ENCODE measurements at places on chromosomes 6 and 20.

DNA sequence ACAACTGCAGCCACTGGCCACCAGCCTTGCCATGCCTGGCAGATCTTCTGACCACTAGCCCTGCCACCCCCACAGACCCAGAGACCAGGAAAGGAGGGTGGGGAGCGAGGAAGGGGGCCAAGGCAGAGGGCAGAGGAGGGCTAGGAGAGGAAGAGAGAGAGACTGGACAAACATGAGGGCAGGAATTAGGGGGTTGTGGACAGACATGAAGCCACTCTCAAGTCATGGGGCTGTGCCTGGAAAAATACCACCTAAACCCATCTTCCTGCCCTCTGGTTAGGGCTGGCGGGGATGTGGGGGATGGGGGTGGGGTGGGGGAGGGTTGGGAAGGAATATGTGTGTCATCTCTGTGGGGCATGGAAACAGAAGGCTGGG, 1.4 kb upstream of the SLC29A1 start:
- DNase-seq, result no peak

DNA sequence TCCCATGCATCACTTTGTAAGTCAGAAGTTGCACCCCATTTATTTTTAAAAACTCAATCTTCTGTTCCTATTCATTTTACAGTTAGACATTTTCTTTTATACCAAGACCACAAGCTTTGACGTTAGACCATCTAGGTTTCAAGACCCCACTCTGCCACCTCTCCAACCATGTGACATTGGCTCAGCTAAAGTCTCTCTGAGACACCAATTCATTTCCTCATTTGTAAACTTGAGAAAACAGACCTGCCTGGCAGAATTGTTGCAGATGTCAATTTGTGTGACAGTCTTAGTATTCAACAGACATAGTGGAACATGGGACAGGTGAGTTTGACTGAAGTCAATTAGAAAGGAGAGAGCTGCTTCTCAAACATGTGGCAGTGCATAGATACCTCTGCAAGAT, 55.6 kb upstream of the CSE1L start:
- no peak for DNase-seq

DNA sequence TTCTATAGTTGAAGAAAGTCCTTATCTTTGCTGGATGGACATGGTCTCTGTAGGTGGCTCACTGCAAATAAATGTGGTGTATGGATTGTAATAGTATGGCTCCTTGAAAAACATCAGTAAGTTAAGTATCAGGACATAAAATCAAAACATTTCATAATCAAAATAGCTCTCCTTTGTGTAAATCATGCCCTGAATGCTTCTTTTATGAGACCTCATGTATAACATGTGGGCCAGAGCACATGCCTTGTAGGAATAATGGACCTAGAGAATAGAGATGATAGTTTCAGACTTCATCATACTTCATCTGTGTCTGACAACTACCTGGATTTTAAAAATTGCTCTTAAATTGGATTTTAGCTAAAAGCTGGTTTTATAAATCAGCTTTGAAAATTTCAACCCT, 159.9 kb downstream of the ASCC3 start:
- DNase-seq, result no peak

GRCh38 chr6:35679399-35679798, 9.3 kb downstream of the FKBP5 start:
- no peak for DNase-seq

DNA sequence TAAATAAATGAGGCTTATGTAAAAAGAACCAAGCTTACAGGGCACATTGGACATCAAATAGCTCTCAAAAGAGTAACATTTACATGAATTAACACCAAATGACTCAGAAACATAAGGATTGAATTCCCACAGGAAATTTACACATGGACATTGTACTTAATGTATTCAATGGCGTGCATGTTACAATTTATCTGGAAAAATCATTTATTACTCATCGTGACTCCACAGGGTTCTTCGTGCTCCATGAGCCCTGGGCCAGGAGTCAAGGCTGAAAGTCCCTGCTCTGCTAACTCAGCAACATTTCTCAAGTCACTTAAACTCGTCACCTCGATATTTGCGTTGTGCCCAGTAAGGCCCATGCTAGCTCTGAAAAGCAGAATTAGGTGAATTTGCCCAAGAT, 158.5 kb downstream of the PHACTR1 start:
- no peak for DNase-seq

GRCh38 chr20:44245977-44246376, 1.1 kb upstream of the GDAP1L1 start:
- DNase-seq, result no peak

GRCh38 chr6:142878407-142878806, 66.6 kb downstream of the HIVEP2 start:
- no peak for DNase-seq

DNA sequence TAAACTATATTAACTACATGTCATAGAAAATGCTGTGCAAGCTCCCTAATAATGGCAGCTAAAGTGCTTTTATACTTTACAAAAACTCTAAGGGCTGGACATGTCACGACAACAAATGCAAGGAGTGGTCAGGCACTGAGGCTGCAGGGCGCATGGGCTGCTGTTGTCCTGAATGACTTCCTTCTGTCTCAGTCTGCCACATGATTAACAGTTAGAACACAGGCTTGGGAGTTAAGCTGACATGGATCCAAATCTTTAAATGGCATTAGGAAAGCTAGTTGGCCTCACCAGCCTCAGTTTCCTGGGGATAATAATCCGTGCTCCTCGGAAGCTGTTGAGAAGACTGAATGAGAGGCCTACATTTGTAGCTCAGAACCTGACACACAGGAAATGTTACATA, 57.4 kb downstream of the PREP start:
- no peak for DNase-seq

DNA sequence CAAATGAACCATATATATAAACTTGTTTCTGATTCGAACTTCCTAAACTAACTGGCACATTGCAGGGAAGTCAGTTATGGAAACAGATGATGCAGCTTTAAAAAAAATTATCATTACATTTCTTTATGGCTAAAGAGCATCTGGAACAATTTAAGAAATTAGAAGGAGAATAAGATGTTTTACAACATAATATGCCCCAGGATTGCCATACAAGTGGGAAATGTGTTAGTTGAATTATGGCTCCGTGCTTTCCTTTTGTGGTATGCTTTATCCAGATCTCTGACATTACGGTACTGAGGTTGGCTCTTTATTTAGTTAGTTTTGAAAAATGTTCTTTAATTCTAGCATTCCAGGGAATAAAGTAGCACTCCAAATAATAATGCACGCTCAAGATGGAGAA, 343.0 kb upstream of the ZFP64 start:
- no peak for DNase-seq

- no peak for DNase-seq
Measured at GRCh38 chr6:137465378-137466009, 28.7 kb downstream of the OLIG3 start.

DNA sequence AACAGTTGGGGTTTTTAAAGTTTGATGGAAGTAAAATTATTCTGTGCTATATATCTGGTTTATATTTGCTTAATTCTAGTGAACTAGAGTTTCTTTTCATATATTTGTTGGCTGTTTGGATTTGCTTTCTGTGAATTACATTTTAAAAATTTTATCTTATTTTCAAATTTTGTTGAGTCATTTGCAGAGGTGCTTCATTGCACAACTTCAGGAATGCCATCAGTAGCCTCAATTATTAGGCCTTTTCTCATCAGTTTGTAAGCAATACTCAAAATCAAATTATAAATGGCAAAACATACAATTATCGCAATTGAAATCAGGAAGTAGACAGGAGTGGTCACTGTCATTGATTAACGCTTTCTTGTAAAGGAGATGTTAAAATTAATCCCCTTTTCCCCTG, 96.9 kb downstream of the UBE3D start:
- DNase-seq, result no peak

- no peak for DNase-seq
Measured at GRCh38 chr6:81589465-81590313, 162.8 kb downstream of the TENT5A start.

- no peak for DNase-seq
Measured at GRCh38 chr6:31723245-31723979, at the start of gene MPIG6B. MPIG6B (plus strand) TSS chr6:31723373; CDS start chr6:31723384, 11 bp downstream.

DNA sequence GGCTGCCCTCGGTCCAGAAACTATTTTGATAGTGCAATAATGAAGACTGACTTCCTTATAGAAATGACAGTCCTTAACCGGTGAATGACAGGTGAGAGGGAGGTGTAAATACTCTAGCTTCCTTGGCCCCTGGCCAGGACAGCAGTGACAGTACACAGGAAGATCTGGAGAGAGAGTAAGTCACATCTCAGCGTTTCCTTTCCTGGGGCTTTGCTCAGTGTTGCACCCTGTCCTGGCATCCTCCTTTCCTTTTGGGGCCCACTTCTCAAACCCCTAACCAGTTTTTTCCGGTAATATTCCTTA, 336.9 kb downstream of the CD83 start:
- no peak for DNase-seq

All from stimulated activated CD4-positive, alpha-beta T cell treated with anti-CD3 and anti-CD28 coated beads, Interleukin-1b, Interleukin-23, amount 100 ng/mL, for 1 hour (primary cell).